ENCODE measurements at places on chromosomes 16 and 17. TPM values are rescaled to one million over a fixed set of nuclear protein-coding genes. Genes with fewer than 3 reads are reported as not detected.

TTYH2 gene
- total RNA-seq, result 40.5 TPM

TMEM114 gene
- total RNA-seq, result not detected

ENKD1 gene
- total RNA-seq, result 6.7 TPM

ACAP1 gene
- total RNA-seq, result 507 TPM

TOX3 gene
- total RNA-seq, result not detected

KRT33A gene
- total RNA-seq, result not detected

ACSM2A gene
- not detected for total RNA-seq

NOG gene
- 16.2 TPM for total RNA-seq

TP53TG3C gene
- not detected for total RNA-seq

ANKS4B gene
- not detected for total RNA-seq

PKD1 gene
- 125 TPM for total RNA-seq

TMEM100 gene
- not detected for total RNA-seq

KRT15 gene
- not detected for total RNA-seq

EXOC3L1 gene
- not detected for total RNA-seq

Measured in CD4-positive, alpha-beta memory T cell (primary cell).